ENCODE measurements at places on chromosomes 5 and 9.

DNA sequence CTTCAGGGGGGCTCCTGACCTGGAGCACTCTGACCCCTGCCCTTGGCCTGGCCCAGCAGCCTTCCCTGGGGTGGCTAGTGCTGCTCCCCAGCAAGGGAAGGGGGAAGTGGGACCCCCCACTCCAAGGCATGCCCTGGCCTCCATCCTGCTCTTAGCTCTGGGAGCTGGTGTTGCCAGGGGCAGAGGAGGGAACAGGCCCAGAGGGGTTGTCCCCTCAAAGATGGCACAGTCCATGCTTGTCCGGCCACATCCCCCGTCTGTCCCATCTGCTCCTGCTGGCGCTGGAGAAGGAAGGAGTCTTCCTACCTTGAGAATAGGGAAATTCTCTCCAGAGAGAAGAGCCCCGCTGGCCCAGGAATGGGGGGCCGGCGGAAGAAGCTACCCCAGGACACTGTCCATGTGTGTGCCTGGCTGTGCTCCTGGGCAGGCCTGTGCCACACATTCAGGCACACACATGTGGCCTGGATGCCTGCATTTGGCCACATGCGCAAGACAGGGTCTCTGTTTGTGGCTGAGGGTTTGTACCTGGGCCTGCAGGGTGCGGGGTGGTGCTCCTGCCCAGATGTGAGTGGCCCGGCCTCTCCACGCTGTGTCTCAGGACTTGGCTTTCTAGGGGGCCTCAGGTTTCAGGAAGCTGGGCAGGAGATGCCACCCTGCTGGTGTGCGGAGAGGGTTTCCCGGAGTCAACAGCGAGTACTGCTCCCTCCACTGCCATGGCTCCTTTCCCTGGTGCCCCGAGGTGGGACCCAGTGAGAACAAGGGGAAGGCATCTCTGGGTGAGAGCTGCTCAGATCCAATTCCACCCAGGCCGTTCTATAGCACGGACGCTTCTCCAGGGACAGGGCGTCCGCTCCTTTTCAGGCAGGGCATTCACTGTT lies 247.1 kb downstream of the PBX3 start:
- no peak for DNase-seq

GRCh38 chr9:515665-516064 lies 301.0 kb downstream of the DOCK8 start:
- DNase-seq, result no peak

GRCh38 chr5:151254556-151254955 lies 1.6 kb downstream of the GM2A start:
- no peak for DNase-seq

GRCh38 chr5:58891086-58891970 lies 308.5 kb downstream of the RAB3C start:
- DNase-seq, result peak; percentile 57

GRCh38 chr5:21826884-21827283 lies 1026.3 kb downstream of the CDH12 start:
- DNase-seq, result no peak

DNA sequence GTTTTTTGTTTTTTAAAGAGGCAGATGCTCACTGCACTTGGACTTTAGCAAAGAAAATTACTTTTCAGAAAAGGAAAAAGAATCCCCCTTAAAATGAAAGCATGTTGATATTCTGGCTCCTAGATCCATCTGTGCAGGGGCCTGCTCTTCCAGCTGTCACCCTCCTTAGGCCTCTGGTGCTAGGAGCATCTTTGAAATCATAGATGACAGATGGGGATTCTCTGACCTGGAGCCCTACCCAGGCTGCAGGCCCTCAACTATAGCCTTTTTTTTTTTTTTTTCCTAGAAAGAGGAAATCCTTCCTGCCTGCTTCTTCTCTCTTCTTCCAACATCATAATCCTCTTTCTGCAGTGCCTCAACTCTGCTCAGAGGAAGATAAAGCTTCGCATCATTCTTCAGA lies 16.3 kb upstream of the DCP2 start:
- DNase-seq, result no peak

DNA sequence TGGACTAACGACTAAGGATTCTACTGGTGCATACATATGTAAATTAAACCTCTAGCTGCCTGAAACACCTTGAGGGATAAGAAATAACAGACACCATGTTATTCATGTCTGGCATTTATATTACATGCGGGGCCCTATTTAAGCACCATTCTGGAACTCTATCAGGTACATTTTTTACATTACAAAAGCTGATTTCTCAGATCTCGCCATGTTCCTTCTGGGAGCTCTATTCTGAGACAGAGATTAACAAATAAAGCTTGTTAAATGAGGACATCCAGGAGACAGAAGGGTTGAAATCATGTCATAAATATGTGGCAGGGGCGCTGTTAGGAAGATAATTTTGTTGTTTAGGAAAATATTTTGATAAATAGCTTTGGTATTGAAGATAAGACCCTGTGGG lies 93.4 kb upstream of the SLIT3 start:
- no peak for DNase-seq

GRCh38 chr5:134594336-134594735 lies 38.3 kb downstream of the SAR1B start:
- no peak for DNase-seq

DNA sequence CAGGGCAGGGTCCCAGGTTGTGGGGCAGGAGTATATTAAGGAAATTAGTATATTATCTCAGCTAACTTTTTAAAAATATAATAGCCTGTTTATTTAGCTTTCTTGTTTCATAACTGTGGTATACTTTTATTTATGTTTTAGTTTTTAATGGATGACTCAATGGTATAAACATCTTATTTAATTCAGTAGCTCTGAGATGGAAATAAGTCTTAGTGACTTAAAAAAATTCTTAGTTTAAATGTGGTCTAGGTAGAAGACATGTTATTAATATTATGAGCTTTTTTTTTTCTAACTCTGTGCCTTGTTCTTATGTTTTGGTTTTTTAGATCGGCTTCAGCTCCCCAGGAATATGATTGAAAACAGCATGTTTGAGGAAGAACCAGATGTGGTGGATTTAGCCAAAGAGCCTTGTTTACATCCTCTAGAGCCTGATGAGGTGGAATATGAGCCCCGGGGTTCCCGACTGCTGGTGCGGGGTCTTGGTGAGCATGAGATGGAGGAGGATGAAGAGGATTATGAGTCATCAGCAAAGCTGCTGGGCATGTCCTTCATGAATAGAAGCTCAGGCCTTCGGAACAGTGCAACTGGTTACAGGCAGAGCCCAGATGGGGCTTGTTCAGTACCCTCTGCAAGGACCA lies 43.1 kb downstream of the LNPEP start:
- no peak for DNase-seq

DNA sequence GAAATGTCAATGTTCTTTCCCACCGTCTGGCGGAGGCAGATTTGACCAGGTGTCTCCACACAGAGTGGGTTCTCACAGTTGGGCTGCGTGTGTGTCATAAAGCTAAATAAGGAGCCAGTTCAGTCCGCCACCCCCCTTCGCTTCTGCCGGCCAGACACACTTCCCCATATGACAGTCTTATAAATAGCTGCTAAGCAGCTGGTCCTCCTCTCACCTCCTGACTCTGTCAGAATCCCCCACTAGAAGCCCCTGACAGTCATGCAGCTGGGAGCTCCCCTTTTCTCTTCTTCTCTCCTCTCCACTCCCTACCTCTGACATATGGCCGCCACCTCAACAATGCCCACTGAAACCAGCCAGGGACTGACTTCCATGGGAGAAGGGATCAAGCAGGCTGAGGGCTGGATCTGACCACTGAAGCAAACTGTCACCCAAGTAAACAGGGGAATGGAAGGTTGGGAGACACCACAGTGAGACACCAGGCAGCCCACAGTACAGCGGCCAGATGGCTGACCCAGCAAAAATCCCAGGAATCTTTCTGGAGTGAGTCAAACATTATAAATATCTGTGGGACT lies 141.9 kb upstream of the EFNA5 start:
- no peak for DNase-seq

- DNase-seq, result no peak
Measured at GRCh38 chr5:120174089-120174488, 290.0 kb upstream of the PRR16 start.

GRCh38 chr9:87533271-87533670 lies 35.6 kb downstream of the DAPK1 start:
- no peak for DNase-seq

- DNase-seq, result no peak
Measured at GRCh38 chr5:140142856-140143255, 17.1 kb downstream of the IGIP start.

DNA sequence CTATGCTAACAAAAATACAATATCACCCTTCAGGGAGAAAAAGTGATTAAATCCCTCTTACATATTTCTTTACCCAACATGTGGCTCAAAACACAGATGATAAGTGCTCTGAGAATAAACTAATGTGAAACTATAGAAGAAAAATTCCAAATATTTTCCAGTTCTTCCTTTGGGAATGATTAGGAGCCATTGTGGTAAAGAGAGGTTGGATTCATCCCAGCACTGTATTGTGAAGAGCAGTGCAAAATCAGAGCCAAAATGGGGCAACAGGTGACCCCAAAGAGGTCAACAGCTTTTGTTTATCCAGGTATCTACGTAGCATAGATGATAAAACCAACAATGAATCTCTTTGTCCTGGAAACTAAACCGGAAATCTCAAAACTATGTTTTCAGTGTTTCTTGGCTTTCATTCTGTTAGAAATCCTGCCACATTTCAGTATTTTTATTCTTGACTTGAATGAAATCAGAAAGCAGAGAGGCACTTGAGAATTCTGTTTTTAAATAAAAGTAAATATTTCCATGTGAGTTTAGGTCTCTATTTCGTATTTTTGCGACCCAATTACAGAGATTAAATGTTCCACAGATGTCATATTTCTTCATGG lies 120.4 kb upstream of the FST start:
- DNase-seq, result no peak

- no peak for DNase-seq
Measured at GRCh38 chr5:516338-516925, 7.8 kb downstream of the SLC9A3 start.

DNA sequence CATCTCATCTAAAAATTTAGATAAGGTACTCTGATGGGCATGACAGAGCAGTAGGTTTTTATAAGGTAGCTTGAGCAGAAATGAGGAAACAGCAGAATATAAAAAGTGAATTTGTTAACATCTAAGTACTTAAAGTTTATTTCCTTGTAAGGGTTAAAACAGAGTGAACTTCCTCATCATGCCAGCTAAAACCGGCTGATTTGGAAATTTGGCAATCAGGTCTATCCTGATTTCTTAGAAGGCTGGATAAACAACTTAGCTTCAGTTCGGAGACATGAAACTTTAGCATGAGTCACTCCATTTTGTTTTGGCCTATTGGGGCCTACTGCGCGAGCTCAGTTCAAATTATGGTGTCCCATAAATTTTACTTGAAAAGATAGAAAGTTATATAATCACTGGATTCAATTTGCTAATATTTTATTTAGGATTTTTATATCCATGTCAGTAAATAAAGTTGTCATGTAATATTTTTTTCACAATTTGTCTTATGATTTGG lies 241.6 kb upstream of the RORB start:
- DNase-seq, result no peak

GRCh38 chr9:103837940-103838339 lies 256.2 kb upstream of the SMC2 start:
- DNase-seq, result no peak

DNA sequence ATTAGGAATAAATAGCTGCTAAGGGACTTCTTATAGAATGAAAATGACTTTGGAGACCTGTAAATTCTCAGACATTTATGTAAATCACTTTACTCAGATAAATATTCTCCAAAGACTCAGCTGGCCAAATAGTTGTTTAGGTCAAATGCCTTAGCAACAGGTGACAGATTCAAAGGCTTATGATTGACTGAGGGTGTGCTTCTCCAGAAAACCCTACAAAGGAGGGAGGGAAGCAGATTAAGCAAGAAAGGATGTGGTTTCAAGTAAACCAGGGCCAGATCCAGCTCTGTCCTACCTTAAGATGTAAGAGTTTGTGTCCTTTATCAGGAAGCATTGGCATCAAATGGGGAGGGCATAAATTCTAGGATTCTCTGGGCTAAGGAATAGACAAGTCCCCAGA lies 433.0 kb downstream of the TLE1 start:
- no peak for DNase-seq

DNA sequence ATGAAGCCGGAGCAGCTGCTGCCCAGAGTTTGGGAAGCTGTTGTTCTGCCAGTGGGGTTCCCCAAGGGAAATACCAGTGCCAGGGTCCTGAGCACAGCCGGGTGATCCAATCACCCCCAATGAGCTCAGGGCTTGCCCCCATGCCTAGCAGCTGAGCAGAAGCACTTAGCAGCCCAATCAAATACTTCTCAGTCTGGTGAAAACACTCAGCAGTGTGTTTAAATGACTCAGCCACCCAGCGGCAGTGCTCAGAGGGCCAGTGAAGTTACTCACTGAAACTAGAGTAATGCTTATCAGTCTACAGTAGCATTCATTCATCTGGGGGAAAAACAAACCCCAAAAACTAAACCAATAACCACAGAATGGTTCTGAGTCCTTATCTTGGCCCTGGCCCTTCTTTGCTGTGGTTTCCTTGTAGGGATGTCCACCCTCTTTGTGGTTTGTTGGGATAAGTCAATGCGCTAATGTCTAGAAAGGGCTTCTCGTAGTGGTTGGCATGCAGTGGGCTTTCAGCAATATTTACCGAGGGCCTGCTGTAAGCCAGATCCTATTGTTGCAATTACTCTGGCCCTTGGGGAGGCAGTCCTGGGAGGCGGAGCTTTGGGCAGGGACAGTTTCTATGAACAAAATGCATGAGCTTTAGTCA lies 43.1 kb downstream of the LHX2 start:
- DNase-seq, result no peak
